ENCODE measurements at places on chromosomes 1 and 21. TPM values are rescaled to one million over a fixed set of nuclear protein-coding genes. Genes with fewer than 3 reads are reported as not detected.
A peak's percentile ranks its signal among the peaks of the same experiment; 100 is the strongest.

OR2L8 gene
- 0.73 TPM for total RNA-seq

PRAMEF1 gene
- not detected for total RNA-seq

GRCh38 chr1:28602536-28603439 lies 10.7 kb downstream of the RAB42 start:
- H3K27me3 ChIP-seq: no peaks in the 10 kb centered on the region
- H3K4me1 ChIP-seq: no peaks in the 10 kb centered on the region
- no peaks in the 10 kb centered on the region for H3K36me3 ChIP-seq
- H3K4me3 ChIP-seq: no peak overlapping the region
- no peak overlapping the region for H3K27ac ChIP-seq

DNA sequence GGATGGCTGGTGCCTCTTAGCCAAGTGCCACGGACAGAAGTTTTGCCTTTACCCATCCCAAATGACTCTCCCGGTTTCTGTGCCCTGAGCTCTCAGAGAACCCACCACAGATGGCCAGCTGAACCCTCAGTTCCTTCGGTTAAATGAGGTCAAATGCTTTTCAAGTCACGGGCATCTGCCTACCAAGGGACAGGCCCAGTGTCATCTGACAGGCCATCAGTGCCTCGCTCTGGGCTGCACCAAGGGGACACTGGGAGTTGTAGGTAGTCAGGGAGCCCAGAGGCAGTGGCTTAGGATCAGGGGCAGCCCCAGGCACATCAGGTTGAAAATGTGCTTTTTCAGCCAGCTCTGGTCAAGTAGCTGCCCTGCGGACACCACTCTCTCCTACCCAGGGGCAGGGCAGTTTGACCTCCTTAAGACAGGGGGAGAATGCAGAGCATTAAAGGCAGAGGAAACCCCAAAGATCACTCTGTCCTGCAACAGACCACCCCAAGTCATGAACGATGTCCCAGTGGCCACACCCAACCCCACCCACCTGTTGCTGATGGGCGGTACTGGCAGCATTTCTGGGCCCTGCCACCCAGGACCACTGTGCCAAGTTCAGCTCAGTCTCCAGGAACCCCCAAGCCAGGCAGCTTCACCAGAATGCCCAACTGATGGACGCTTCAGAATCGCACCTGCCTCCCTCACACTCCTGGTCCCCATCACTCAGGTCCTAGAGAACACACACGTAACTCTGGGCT lies 60.7 kb downstream of the CASZ1 start:
- H3K27me3 ChIP-seq: peaks cover 3% of the 10 kb centered on the region
- H3K4me3 ChIP-seq: no peak overlapping the region
- H3K4me1 ChIP-seq: peaks cover 38% of the 10 kb centered on the region
- no peak for DNase-seq
- peak overlapping the region; percentile 76 for H3K27ac ChIP-seq
- H3K36me3 ChIP-seq: no peaks in the 10 kb centered on the region

DNA sequence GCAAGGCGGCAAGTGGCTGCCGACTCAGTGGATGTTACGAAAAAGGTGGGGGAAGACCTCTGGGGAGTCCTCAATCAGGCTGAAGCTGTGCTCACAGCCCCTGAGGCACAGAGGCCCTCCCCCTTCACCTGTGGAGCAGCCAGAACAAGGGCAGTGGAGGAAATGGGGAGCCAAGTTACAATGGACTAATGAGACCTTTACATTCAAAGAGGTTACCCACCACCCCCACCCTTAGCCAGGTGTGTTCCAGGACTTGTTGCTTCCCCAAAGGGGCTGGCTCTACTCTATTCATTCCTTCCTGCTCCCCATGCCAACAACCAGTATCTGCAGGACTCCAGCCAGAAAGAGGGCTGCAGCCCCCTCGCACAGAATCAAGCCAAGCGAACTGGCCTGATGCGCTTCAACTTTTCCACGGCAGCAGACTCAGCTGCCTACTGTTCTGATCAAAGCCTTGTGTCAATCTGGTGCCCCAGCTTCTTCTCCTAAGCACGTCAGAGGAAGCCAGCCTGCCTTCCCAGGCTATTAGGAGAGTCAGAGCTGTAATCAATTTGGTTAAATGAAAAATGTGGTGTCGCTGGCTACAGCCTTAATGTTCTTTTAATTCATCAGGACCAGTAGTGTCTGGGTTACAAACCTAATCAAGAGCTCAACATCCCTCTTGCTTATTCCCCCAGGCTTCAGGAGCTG lies 1.8 kb upstream of the SYT2 start:
- DNase-seq: no peak
- H3K27me3 ChIP-seq: peaks cover 15% of the 10 kb centered on the region
- no peak overlapping the region for H3K27ac ChIP-seq
- H3K36me3 ChIP-seq: no peaks in the 10 kb centered on the region
- H3K4me1 ChIP-seq: peaks cover 8% of the 10 kb centered on the region

- no peaks in the 10 kb centered on the region for H3K36me3 ChIP-seq
- H3K4me1 ChIP-seq: peaks cover 6% of the 10 kb centered on the region
- no peak overlapping the region for H3K27ac ChIP-seq
- peaks cover 4% of the 10 kb centered on the region for H3K27me3 ChIP-seq
Measured at GRCh38 chr1:165371588-165372225, 15.2 kb upstream of the LMX1A start.

DNA sequence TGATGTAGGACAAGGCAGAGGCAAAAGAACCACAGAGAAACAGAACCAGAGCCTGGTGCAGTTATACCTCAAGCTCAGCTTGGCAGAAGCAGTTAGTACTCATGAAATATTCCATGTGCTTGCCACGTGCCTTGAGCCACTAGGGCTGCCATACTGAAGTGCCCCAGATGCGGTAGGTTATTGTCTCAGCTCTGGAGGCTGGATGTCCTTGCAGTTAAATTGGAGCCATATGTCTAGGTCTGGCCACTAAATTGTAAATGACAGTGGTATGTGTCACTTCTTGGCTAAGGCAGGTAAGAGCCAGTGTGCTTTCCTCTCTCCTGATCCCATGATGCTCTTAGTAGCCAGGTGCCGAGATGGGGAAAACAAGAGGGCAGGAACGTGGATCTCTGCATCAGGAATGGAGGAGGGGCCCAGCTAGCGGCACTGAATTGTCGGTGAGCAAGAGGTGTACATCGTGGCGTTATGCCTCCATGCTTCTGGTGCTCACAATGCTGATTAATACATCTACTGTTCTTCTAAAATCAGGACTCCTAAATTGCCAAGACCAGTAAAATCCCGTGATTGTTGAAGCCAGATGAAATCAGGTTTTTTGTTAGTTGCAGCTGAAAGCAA lies 73.5 kb downstream of the PSMG1 start:
- DNase-seq: no peak
- H3K4me1 ChIP-seq: peaks cover 6% of the 10 kb centered on the region
- no peak overlapping the region for H3K4me3 ChIP-seq
- no peaks in the 10 kb centered on the region for H3K36me3 ChIP-seq

JAK1 gene
- total RNA-seq: 179 TPM

SPRR4 gene
- total RNA-seq: not detected

DNA sequence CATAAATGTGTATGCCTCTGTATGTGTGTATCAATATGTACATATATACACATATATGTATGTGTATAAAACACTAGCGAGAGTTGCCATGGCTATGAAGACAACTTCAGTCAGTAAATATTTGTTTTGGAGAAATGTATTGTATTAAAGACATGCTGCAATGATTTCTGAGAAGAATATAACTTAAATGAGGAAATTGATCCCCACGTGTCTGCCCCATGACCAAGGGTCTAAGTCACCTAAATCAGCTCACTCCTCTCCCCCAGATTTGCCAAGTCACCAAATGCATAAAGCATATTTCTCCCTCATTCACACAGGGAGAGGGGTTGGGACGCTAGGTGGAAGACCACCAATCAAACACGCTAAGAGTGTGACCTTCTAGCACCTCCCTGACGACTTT lies 58.3 kb upstream of the LYST start:
- H3K36me3 ChIP-seq: no peaks in the 10 kb centered on the region
- no peak overlapping the region for H3K4me3 ChIP-seq
- DNase-seq: no peak
- no peaks in the 10 kb centered on the region for H3K4me1 ChIP-seq
- H3K27ac ChIP-seq: no peak overlapping the region
- H3K27me3 ChIP-seq: no peaks in the 10 kb centered on the region

DNA sequence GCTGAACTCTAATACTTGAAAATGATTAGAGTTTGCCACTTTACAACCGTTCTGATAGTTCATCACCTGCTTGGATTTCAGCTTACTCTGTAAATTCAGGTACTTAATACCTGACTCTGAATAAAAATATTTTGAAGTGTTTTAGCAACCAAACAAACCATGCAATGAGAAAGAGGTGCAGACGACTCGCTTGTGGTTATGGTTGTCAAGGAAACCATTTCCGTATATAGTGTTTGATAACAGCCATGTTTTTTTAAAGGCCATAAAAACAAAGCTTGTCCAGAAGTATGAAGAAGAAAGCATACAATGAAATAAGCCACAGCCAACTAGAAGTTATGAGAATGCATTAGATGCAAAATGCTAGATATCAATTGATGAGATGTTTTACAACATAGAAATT lies 167.2 kb upstream of the HMCN1 start:
- no peaks in the 10 kb centered on the region for H3K4me1 ChIP-seq
- no peak for DNase-seq
- H3K36me3 ChIP-seq: no peaks in the 10 kb centered on the region
- H3K27me3 ChIP-seq: no peaks in the 10 kb centered on the region

DNA sequence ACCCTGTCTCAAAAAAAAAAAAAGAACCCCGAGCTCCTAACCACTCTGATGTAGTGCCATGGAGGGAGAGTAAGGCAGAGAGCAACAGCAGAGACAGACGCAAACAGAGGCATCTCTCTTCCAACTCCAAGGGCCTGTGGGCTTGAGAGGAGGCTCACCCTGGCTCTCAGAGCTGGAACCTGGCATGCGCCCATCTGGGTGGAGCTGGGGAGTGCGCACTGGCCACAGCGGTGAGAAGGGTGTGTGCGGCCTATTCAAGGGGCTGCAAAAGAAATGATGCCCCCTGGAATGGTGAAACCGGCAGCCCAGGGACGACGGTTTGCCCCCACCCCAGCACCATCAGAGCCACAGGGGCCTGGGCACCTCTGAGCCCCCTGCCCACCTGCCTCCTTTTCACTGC lies 17.6 kb downstream of the COL8A2 start:
- H3K4me3 ChIP-seq: no peak overlapping the region
- peaks cover 3% of the 10 kb centered on the region for H3K4me1 ChIP-seq
- H3K27ac ChIP-seq: peak overlapping the region; percentile 89

- H3K27me3 ChIP-seq: no peaks in the 10 kb centered on the region
- no peak overlapping the region for H3K4me3 ChIP-seq
Measured at GRCh38 chr1:246875041-246876026, 56.4 kb downstream of the AHCTF1 start.
